ENCODE measurements at places on chromosomes 4 and X.

- peak; percentile 41 for DNase-seq
Measured at GRCh38 chr4:2942037-2942531, 21.1 kb downstream of the NOP14 start.

- no peak for DNase-seq
Measured at GRCh38 chr4:119678761-119679160, 50.2 kb upstream of the PDE5A start.

- DNase-seq = no peak
Measured at GRCh38 chr4:136316961-136317360, 1215.3 kb downstream of the PCDH18 start.

GRCh38 chr4:27239641-27240040, 379.0 kb downstream of the STIM2 start:
- no peak for DNase-seq

DNA sequence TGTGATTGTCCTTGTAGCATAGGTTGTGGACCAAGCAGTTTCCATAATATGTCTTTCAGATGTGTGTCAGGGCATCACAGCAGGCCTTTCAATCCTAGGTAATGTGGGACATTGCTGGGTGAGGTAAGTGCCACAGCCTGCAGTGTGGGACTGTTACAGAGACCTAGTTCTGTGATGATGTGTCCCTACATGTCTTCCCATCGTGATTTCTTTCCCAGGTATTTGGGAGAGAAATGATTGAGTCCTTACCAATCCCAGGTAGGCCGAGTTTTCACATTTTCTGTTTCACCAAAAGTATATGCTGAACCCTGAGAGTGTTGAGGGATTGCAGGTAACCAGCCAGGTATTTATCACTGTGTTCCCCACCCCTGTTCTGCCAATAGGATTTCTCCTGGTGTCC, 10.6 kb upstream of the ATXN3L start:
- no peak for DNase-seq

- no peak for DNase-seq
Measured at GRCh38 chr4:131609039-131609438, 1540.1 kb upstream of the PCDH10 start.

GRCh38 chr4:182014164-182014563, 229.0 kb upstream of the TENM3 start:
- DNase-seq = no peak

DNA sequence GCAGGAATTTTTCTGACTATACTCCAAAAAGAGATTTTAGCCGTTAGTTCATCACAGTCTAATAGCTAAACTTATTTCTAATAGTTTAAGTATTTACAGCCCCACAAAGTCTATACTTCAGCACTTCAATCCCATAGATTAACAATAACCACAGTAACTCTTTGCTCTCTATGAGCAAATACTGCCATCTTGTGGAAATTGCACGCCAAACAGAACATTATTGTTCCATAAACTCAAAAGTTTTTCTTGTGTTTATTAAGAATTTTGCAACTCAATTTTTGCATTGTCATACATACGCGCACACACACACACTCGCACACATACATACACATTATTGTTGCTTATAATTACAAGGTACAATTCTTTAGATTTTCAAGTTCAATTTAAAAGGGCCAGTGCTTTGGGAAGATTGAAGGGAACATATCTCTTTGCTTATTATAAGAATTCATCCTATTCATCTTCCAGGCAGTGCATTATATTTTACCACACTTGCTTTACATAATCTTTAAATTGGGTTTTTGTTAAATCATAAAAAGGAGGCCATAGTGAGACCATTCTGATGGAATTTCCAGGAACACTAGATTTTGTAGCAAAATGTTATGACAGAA, 63.8 kb upstream of the ATOH1 start:
- DNase-seq = peak; percentile 21

DNA sequence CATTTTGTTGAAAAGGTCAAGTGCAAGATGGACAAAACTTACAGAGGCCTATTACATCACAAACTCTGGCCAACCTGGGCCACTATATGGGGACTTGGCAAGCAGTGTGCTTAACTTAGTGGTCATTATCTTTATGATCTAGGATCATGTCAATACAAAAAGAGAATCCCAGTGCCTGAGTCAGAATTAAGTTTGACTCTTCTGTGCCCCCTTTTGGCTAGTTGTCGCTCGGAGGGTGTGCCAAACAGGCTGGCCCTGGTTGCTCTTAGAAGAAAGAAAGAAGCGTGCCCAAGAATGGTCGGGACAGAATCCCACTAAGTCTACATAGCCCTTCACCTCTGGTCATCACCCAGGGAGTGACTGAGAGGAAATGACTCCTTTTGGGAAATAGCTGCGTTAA, 100.1 kb downstream of the EIF4E start:
- DNase-seq = peak; percentile 44

GRCh38 chrX:14386981-14387380, 142.4 kb upstream of the GLRA2 start:
- DNase-seq = no peak

GRCh38 chr4:26252349-26253025, 68.3 kb upstream of the RBPJ start:
- no peak for DNase-seq

DNA sequence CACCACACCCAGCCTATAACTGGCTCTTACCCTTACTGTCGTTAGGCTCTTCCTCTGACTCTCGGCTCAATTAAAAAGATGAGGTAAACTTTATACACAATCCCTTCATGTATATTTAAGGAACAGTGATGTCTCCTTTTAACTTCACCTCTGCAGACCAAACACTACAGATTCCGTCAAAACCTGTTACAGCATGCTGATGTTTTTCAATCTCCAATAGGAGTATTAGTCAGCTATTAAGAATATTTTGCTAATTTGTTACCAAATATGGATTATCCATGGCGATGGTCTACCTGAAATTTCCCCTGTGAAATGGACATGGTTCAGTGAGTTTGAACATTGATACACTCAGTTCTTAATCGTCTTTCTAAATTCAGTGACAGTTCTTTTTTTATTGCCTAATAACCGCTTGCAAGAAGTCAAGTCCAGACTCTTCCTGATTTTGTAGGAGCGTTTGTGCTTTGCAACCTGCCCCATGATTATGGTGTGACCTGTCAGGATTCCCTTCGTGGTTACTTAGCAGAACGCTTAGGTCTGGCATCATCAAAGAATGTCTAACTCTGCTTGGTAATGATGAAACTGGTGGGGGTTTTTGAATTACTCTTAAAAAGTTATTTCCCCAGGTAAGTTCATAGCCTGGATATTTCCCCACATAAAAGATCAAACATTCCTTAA, 72.2 kb upstream of the STOX2 start:
- no peak for DNase-seq

DNA sequence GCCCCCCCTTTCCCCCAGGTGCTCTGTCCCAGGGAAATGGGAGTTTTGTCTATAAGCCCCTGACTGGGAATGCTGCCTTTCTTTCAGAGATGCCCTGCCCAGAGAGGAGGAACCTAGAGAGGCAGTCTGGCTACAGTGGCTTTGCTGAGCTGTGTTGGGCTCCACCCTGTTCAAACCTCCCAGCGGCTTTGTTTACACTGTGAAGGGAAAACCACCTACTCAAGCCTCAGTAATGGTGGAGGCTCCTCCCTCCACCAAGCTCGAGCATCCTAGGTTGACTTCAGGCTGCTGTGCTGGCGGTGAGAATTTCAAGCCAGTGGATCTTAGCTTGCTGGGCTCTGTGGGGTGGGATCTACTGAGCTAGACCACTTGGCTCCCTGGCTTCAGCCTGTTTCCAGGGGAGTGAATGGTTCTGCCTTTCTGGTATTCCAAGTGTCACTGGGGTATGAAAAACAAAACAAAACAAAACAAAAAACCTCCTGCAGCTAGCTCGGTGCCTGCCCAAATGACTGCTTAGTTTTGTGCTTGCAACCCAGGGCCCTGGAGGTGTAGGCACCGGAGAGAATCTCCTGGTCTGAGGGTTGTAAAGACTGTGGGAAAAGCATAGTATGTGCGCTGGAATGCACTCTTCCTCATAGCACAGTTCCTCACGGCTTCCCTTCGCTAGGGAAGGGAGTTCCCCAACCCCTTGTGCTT, 41.7 kb downstream of the ITM2A start:
- peak; percentile 57 for DNase-seq

GRCh38 chrX:145002771-145003170, 244.5 kb upstream of the SPANXN1 start:
- DNase-seq = no peak

DNA sequence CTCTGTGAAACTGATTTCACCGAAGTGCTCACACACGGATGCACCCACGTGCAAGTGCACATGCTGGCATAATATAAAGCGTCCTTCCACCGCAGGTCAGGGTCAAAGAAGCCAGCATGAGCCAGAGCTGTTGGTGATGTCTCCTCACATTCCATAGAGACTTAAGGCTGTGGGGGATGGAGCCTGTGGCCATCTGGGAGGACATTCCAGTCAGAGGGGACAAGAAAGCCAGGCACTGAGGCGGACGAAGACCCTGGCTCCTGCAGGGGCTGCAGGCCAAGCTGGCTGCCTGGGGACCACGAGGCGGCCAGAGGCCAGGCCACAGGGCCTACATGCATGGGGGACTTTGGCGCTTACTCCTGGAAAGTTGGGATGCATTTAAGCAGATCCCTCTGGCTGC, 7.7 kb downstream of the RNF212 start:
- DNase-seq = no peak

DNA sequence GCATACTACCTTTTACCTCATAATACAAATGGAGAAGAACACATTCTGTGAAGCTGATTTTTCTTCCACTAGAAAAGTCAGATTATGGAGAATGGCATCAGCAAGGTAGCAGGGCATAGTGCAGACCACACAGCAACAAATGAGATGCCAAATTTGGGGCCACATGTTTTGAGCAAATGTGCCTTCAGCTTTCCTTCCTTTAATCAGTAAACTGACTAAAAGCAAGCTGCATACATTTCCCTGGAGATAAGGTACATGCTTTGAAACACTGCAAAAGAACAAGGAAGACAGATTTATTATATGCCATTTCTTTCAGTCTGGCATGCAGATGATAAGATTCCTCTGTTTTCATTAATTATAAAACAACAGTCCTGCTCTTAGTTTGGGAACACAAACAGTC, 67.1 kb upstream of the GUCY1A1 start:
- DNase-seq = no peak

GRCh38 chr4:143358923-143359643, 22.4 kb downstream of the GAB1 start:
- peak; percentile 33 for DNase-seq

DNA sequence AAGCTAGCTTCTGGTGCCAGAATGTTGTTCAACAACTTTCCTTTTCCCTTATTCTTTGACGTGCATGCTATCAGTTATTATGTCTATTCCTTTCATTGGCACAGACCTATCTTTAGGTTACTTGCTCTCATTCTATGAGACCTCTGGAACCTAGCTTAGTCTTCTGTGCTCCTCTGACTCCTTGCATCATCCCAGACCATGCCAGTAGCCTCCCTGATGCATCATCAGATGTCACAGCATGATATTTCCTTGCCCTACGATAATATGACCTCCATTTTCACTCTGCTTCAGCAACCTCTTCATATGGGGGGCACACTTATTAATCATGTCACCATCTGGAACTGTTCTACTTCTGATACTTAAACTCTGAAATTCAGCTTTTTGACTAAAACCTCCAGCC, 37.2 kb downstream of the CLCN5 start:
- no peak for DNase-seq

GRCh38 chr4:103318327-103318726, 120.2 kb upstream of the CENPE start:
- no peak for DNase-seq

DNA sequence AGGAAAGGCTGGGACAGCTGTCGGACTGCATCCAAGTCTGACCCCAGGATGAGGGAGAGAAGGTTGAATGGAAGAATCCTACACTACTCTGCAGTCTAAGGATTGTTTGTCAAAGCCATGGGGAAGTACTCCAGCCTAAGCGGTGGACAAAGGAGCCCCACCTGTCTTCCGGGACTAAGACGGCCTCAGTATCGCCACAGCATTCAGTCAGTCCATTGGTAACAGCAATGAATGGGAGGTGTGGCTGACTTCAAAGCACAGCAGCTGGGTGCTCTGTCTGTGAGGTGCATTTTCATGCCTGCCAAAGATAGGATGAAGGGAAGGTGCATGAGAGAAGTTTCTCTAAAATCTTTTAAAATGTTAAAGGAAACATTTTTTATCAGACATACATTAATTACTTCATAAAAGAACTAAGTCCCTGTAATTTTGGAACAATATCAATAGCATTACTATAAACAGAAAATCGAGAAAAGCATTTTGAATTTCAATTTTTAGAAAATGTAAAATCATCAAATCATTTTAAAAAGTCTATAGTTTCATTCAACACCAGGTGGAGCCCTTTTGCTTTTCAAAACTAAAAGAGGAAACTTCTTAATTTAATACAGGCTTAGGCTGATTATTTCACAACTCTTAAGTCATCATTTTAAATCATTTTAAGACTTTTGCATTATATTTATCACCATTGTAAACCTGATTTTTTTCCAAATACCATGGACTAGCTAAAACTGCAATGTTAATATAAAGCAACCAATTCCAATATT, 27.6 kb upstream of the INTU start:
- DNase-seq = no peak

GRCh38 chr4:152663203-152664066, 16.4 kb downstream of the TMEM154 start:
- no peak for DNase-seq

DNA sequence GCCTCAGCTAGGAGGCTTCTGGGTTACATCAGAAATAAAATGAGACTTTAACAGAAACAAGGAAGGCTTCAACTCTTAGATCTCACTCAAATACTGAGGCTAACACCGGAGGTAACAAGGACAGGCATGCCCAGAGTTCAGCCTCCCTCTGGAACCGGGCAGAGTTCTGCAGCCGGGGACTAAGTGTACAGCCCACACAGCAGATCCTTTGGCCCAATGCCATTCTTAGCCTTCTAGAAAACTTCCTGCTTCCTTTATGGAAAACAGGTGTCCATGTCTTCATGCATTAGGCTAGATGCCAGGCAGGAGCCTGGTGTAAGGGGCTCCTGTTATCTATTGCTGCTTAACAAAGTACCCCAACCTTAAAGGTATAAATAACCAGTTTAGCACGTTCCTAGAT, 369.7 kb downstream of the BCOR start:
- DNase-seq = no peak

DNA sequence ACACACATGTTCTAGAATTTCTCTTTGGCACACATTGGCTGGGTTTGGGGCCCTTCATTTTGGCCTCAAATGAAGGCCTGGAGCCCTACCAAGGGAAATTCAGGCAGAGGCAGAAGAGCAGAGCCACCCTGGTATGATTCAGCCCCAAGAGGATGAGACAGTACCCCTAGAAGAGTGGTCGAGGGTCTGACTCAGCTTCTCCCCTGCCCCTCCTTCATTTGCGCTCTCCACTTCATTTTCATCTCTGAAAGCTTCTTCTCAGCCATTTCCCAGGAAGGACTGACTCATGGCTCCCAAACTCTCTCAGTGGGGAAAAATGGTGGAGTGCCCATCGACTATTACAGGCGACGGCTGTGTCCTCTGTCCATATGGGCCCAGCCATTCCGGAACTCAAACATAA, 43.5 kb downstream of the MAMLD1 start:
- no peak for DNase-seq

GRCh38 chr4:182225257-182225852, 17.8 kb upstream of the TENM3 start:
- no peak for DNase-seq

GRCh38 chr4:163179207-163179606, 12.5 kb upstream of the NAF1 start:
- no peak for DNase-seq

GRCh38 chr4:47720787-47721186, 117.1 kb downstream of the CORIN start:
- DNase-seq = no peak

GRCh38 chr4:3073158-3074077, 920 bp downstream of the HTT-AS start:
- DNase-seq = no peak

All from CD4-positive, alpha-beta T cell treated with Interleukin-10 for 1 hour (primary cell).